Kidney capillary endothelial cell (primary cell): ENCODE measurements at places on chromosomes 11 and 22.

GRCh38 chr22:43910178-43910695, 13.4 kb upstream of the PNPLA3 start:
- DNase-seq = no peak

GRCh38 chr22:29226351-29226981, 20.8 kb downstream of the EMID1 start:
- no peak for DNase-seq

GRCh38 chr11:27694992-27695391, 5.3 kb downstream of the BDNF start:
- DNase-seq = no peak

DNA sequence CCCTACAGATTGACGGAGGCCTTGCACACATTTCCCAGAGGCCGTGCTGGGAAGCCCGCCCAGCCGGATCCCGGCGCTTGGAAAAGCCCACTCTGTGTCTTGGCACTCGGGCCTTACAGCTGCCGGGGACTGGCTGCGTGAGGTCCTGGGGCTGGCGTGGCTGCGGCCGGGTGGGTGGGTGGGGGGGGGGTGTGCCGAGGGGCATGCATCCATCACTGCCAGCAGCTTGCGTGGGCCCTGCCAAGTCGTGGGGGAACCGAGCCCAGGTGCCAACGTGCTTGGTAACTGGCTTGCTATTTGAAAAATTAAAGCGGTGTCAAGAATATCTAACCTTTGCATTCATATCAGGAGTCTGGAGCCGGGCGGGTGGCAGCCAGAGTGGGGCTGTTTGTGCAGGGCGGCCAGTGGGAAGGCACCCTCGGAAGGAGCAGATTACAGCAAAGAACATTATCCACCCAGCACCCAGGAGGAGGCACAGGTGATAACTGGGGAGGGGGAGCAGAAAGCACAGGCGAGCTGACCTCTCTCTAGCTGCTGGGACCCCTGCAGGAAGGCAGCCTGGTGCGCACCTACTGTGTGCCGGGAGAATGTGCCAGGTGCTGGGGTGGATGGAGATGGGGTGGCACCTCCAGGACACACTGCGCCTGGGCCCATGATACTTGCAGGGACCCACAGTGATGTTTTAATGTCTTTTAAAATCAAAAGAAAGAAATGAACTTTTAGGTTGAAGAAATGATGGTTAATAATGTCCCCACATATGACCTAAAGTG, 28.5 kb upstream of the SMIM38 start:
- no peak for DNase-seq

- no peak for DNase-seq
These were observed 14.9 kb downstream of the DAGLA start for GRCh38 chr11:61694946-61695706.

DNA sequence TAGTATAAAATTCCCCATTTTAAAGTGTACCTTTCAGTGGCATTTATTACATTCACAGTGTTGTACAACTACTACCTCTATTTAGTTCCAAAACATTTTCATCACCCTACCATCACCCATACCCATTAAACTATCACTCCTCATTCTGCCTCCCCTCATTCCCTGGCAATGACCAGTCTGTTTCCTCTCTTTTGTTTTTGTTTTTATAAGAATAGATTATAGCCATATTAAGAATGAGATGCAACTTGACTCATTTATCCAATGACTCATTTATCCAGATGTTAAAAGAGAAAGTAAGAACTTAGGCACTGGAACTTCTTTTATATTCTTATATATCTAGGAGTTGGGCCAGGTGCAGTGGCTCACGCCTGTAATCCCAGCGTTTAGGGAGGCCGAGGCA, 156.3 kb downstream of the FAT3 start:
- peak; percentile 64 for DNase-seq

DNA sequence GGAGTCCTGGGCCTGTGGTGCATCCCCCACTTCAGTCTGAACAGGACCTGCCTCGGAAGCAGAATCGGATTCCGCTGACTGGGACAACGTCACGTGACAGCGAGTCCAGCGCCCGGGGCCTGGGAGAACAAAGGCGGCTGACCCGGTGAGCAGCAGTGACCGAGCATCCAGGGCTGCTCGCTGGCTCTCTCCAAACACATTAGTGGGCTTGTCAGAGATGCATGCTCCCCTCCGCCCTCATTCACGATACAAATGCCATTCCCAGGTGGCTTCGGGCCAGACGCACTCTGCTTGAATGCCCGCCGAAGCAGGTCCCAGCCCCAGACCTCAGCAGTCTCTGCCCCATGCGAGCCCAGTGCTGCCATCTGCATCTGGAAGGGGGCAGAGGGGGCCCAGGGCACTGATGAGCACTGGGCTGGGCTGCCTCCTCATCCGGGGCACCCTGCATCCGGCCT, 91.0 kb downstream of the WNT7B start:
- DNase-seq = no peak

DNA sequence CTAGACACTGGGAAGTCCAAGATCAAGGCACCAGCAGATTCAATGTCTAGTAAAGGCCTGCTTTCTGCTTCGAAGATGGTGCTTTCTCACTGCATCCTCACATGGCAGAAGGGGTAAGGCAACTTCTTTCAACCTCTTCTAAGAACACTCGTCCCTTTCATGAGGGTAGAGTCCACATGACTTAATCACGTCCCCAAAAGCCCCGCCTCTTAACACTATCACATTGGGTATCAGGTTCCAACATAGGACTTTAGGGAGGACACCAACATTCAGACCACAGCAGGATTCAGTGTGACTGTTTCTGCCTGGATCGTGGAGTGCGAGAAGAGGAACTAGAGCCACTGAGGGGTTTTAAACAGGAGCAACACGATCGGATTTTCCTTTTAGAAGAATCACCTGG, 3.7 kb upstream of the TIRAP start:
- DNase-seq = no peak

DNA sequence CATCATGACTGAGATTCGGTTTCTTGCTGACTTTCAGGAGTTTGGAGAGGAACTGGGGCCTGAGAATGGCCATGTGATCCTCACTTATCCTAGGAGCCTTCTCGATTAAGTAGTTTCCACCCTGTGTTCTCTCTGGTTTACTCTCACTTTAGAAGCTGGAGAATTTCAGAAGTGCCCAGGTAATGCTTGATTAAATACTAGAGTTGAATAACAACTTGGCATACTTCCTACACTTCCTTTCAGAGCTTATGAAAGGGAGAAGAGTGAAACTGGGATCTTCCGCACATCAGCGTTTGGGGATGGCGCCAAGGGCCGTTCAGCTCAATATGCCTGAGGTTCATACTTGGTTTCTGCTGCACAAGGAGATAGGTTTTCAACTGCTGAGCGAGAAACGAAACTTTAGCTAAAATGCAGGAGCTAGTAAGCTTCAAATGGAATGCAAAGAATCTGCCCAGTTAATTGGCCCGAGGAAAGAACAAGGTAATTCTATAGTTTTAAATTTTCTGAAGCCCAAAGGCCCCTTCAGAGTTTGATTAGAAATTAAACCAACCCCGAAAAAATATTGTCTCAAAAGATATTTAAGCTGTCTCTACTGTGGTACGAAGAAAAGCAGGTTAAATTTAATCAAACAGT, 823 bp upstream of the MUC15 start:
- no peak for DNase-seq

DNA sequence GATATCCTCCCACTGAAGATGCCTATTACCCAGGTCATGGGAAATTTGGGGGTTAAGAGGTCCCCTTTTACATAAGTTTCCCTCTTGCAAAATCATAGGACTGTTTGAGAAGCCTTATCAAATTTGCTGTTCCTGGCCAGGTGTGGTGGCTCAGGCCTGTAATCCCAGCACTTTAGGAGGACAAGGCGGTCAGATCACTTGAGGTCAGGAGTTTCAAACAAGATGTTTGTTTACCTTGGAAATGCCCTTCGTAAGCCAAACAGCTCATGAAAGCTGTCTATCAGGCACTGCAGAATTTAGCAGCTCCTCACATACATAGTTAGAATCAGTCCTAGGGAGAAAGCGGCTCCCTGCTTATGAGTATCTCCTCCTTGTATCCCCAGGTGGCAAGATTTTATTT, 4.9 kb upstream of the EI24 start:
- no peak for DNase-seq

GRCh38 chr11:131190446-131190845, 180.0 kb upstream of the NTM start:
- no peak for DNase-seq

- no peak for DNase-seq
These were observed 335.1 kb upstream of the API5 start for GRCh38 chr11:42976636-42977217.

DNA sequence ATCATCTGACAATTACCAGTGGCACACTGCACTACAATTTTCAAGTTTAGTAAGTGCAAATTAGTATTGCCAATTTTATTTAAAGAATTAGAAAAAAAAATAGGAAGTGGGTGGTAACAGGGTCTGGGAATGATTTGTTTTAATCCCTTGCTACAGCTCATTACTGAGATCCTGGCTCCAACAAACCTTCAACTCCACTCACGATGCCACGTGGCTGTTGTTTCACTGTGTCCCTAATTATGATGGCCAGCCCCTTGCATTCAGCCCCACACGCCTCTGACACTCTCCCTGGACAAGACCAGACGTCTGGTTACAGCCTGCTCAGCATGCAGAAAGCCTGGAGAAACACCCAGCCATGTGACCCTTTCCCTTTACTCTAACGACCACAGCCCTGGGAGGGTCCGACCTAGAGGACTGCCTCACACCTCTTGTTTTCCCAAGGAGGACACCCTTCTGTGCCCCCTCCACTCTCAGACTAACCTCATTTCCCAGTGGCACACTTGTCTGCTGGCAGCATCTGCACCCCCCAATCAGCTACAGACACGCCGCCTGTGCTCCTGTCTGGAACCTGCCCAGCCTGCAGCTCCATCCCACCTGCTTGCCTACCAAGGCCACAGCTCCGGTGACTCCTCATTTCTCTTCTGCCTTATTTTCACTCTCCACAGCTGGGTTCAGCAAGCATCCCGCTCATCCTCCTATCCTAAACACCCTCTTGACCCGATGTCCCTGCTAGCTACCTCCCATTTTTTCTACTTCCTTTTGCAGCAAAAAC, 18.5 kb upstream of the SLC25A1 start:
- DNase-seq = no peak

DNA sequence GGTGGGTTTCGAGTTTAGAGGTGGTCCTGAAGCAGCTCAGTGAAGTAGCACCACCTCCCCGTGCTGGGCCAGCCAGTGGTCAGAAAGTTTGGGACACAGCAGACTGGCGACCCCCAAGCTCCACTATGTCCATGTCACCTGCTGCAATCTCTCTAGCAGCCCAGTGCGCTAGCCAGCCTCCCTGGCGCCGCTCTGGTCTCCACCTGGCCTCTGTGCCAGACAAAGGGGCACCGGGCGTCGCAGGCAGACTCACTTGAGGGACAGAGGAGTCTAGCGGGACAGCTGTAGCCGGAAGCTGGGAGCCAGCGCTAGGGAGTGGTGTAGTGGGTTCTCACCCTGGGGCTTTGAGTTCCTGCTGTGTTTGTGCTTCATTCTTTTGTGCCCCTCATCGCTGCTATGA, 25.5 kb downstream of the MYBPC3 start:
- DNase-seq = no peak

GRCh38 chr11:24206030-24206429, 290.8 kb upstream of the LUZP2 start:
- no peak for DNase-seq

DNA sequence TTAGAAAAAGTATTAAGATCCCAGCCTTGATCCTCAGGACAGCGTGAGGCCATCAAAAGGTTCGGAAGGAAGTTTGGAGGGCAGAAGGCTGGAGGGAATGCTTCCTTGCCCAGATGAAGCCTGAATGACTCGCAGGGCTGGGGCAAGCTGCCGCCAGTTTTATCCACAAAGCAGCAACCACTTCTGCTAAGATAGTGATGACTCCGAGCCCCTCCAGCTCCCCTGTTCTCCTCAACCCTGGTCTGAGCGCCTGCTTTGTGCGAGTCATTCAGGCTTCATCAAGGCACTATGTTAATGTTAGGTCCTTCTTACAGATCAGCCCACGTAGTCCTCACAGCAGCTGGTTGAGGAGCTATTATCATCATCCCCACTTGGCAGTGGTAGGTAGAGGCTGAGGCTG, 158.8 kb downstream of the COMMD9 start:
- DNase-seq = no peak

- no peak for DNase-seq
These were observed 556.6 kb downstream of the MIAT start for GRCh38 chr22:27213766-27214581.

- no peak for DNase-seq
These were observed 68.9 kb upstream of the POU2AF2 start for GRCh38 chr11:111176603-111177002.

- no peak for DNase-seq
These were observed 28.6 kb upstream of the NCAM1 start for GRCh38 chr11:112932593-112932992.

- no peak for DNase-seq
These were observed 21.9 kb downstream of the CARS1 start for GRCh38 chr11:3035333-3035732.

GRCh38 chr11:111105566-111105965, 140.0 kb upstream of the POU2AF2 start:
- no peak for DNase-seq

DNA sequence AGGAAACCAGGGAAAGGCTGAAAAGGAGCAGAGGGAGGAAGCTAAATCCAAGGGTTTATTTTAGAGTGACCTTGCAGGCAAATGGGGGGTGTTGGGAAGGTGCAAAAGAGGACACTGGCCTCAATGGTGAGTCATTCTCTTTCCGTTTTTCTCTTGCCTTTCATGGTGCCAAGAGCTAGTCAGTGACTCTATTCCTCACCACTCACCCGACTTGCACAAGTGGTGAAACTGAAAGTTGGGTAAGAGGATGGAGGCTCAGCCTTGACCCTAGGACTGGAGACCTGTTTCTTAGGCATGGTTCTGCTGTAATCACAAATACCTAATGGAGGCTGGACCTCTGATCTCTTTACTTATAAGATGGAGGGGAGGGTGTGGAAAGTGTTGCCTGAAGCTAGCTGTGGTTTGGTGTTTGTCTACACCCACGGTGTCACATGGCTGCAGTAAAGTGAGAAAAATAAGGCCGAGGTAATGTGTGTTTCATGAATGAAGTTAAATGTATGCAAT, 67.3 kb upstream of the CREB3L1 start:
- DNase-seq = no peak

- no peak for DNase-seq
These were observed 224.6 kb upstream of the ISX start for GRCh38 chr22:34841331-34841771.

GRCh38 chr22:29665486-29665885, 54.3 kb upstream of the CABP7 start:
- DNase-seq = no peak

DNA sequence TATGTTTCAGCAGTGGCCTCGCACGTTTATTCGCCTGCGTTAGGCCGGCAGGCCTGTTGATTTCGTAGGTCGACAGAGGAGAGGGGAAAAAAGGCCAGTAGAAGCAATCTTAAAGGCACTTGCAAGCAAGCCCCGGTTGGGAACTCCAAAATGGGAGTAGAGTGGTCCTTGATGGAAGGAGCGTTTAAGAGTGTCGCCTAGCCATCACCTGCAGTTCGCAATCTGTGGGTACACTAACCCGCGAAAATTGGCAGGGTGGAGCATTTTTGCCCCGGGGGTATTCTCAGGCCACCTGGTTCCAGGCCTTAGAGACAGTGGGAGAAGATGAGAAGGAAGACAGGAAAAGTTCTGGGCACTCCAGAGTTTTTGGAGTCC, 1.1 kb downstream of the EWSR1 start:
- DNase-seq = no peak

GRCh38 chr11:113681711-113682413, 24.2 kb downstream of the TMPRSS5 start:
- DNase-seq = no peak
